ENCODE measurements at places on chromosomes 1 and 21.

DNA sequence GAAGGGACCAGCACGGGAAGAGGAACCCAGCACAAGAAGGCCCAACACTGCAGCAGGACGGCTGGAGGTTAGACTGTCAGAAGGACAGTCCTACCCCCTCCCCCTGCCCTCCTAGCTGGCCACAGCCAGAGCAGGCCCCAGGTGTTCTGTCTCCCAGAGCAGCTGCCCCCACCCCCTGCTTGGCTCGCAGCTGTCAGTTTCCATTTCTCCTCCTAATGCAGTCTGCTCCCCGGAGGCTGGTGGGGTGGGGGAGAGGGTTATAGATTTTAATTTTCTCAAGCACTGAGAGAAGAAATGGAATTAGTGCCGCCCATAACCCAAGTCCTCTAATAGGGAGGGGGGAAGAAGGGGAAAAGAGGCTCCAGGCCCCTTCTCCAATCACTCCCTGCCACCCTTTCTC, 13.0 kb upstream of the PEAR1 start:
- DNase-seq, result no peak

- DNase-seq, result no peak
These were observed 371.5 kb upstream of the VAMP3 start for GRCh38 chr1:7399514-7400125.

GRCh38 chr1:244839656-244840055, 4.2 kb downstream of the COX20 start:
- no peak for DNase-seq

GRCh38 chr1:78255846-78256245, 210.1 kb downstream of the GIPC2 start:
- DNase-seq, result no peak

DNA sequence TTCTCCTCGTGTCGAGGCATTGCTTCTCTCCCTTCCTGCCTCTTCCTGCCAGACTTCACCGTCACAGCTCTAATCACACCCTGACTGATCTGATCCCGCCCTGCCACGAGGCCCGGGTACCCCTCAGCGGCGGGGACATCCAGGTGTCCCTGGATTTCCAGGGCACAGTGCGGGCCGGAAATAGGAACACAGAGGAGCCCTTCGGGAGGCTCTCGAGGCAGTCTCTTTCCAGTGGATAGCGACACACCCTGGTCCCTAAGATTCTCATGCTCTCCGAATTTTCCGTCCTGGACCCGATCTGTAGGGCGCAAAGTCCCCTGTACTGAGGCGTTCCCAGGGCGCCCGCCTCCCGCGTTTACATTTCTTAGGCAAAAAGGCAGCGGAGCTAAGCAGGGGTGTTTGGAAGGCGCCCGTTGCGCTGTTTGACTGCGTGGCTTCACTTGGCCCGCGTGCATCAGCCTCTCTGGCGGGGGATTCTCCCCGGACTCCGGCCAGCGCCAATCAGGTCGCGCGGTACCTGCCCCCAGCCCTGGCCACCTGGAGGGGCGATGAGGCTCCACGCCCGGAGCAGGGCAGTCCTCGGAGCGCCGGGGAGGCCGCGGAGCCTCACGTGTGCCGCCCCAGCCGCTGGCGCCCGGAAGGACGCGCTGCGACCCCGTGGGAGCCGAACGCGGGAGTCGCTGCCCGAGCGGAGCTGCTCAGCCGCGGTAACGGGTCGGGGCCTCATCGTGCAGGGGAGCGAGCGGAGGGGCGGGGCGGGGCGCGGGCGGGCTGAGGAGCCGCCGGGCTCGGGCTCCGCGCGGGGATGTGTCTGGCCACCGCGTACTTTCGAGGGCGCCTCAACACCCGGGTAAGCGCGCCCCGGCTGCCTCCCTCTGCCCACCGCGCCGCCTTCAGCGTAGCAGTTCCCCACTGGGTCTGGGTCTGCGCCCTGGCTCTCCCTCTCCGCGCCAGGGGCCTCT, at the start of gene FAM163A:
TSS of gene FAM163A (plus strand) at position 575 of the 962 bp plus-strand sequence. CDS start 69,807 bp downstream, outside the sequence.
- peak; percentile 41 for DNase-seq

- no peak for DNase-seq
These were observed 18.8 kb upstream of the ACTRT2 start for GRCh38 chr1:3002349-3003038.

DNA sequence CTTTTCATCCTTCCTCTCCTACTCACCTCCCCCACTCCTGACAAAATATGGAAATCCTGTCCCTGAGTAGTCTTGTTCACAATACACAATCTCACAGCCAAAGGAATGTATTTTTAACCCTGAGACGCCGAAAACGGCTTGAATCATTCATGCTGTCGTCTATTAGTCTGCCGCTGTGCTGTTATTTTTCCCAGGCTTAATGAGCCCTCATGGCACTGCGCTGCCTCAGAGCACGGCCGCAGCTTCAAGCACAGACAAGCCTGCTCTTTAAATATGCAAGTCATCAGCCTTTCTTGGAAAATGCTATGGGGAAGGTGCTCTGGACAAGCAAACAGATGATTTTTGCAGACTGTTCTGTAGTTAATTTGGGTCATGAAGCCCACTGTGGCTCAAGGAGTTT, 302.7 kb downstream of the DISC1 start:
- DNase-seq, result no peak

DNA sequence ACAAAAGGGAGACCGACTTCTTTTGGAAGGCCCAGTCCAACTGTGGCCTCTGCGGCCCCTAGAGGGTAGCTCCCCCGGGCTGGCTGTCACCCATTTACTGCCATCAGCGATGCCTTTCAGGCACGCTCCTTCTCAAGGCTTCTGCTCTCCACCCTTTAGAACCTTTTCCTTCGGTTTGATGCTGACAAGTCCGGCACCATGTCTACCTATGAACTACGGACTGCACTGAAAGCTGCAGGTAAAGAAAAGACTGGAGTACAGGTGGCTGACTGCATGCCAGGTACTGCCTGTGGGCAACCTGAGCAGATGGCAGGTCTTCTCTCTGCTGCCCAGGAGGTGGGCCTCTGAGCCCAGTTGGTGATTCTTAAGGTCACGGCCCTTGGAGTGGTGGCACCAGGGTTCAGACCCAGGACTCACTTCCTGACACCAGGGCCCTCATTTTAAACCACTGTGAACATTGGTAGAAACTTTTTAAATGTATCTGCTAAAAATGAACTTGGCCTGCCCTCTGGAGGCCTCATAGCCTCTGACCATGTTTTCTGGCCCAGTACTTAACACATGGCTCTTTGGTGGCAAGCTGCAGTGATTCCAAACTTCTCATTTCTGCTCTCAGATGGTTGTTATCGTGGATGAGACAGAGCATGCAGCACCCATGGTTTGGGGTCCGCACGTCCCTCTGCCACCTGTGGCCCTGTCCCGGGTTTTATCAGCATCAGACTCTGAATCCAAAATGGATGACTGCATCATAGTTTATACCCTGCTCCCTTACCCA, 45.7 kb downstream of the CAPN9 start:
- DNase-seq, result no peak

GRCh38 chr1:217273866-217274265, 357.0 kb downstream of the GPATCH2 start:
- DNase-seq, result no peak

DNA sequence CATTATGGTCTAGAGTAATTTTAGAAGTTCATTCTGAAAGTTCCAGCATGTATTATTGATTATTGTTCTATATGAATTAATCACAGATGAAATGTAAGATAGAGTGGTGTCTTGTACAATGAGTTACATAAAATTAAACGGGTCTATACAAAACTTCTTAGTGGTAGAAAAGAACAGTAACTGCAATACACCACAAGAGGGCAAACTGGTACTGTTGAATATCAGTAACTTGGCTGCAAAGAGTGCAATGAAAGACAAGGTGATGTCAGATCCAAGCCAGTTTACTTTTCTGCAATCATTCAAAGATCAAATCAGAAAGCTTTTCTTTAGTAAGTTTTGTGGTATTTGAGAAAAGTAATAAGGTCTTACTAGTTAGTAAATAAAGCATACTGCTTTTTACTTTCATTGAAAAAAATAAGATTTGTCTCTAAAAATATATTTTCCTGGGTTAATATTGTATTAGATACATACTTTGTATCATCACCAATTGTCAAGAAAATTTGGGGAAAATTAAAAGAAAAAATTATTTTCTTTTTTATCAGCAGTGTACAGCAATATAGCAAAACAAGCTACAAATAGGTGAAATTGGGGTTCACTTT, 66.4 kb upstream of the BTG3 start:
- no peak for DNase-seq

- DNase-seq, result no peak
These were observed 7.6 kb downstream of the CLSTN1 start for GRCh38 chr1:9816199-9816598.

- no peak for DNase-seq
These were observed 21.1 kb downstream of the CLDN8 start for GRCh38 chr21:30194701-30195299.

DNA sequence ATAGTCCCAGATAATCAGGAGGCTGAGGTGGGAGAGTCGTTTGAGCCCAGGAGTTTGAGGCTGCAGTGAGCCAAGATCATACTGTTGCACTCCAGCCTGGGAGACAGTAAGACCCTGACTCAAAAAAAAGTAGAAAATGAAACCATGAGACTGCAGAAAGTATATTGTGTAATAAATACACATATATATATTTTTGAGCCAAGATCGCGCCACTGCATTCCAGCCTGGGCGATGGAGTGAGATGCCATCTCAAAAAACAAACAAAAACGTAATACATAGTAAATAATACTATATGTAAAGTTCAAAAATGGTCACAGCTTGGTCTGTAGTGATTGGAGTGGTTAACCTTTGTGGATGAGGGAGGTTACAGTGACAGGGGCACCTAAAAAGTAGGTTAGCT, 9.7 kb downstream of the BRDT start:
- DNase-seq, result no peak

- DNase-seq, result no peak
These were observed 724.5 kb downstream of the NCAM2 start for GRCh38 chr21:21722731-21723130.

DNA sequence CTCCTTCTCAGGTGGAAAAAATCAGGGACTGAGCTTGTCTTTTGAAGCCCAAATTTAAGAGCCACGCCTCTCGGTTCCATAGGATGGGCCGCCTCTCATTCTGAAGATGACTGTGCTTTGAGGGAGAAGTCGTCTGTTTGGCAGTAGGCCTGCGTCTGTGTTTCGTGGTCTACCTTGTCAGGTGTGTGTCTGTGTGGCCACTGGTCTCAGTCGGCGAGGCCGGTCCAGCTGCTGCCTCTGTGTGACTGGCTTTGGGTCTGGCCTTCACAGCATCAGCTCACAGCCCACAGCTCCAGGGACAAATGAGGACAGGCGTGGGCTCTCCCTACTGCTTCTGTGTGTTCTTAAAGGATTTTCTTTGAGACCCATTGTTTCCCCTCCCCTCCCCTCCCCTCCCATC, 50.3 kb downstream of the B3GALT5 start:
- DNase-seq, result no peak

DNA sequence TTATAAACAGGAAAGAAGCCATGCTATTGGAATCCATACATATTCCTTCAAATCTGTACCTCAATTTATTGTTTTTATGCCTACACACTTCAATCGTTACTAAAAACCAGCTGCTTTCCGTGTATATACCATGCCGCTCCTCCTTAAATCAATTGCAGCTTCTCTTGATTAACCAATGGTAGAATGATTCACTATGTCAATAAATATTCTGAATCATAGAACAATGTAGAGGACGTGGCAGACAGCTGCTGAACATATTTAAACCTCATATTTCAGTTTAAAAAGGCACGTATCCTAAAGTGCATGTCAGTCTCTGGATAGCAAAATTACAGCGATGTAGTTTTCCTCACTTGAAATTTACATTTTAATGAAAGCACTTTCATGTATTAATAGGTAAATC, 100.4 kb downstream of the MRPL39 start:
- no peak for DNase-seq

- peak; percentile 90 for DNase-seq
These were observed at the start of gene SNIP1 for GRCh38 chr1:37553927-37554808. Gene SNIP1 (minus strand): TSS chr1:37554293. CDS start chr1:37554229, 64 bp downstream.

- DNase-seq, result no peak
These were observed 5.2 kb upstream of the DENND2D start for GRCh38 chr1:111205714-111206050.

DNA sequence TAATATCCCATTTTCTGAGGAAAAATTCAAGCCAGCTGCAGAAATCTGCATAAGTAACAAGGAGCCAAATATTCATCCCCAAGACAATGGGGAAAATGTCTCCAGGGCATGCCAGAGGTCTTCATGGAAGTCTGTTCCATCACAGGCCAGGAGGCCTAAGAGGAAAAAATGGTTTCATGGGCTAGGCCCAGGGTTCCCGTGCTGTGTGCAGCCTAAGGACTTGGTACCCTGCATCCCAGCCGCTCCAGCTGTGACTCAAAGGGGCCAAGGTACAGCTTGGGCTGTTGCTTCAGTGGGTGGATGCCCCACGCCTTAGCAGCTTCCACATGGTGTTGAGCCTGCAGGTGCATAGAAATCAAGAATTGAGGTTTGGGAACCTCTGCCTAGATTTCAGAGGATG, 173.5 kb downstream of the LMX1A start:
- no peak for DNase-seq

DNA sequence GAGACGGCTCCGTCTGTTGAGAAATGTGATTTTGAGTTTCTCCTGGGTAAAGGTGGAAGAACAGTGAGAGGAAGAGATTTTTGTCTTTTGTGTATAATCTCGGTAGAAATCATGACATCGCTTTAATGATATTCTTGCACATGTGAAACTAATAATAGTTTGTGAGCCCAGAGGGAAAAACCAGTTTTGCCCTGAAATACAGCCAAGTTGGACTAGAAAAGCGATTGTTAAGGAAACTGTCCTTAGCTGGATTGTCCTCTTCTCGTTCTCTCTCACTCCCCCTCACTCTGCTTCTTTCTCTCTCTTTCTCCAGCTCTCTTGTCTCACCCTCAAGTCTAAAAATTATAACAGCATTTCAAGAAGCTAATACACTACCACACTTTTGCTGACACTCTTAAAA, 17.1 kb downstream of the KCNJ6 start:
- DNase-seq, result no peak

DNA sequence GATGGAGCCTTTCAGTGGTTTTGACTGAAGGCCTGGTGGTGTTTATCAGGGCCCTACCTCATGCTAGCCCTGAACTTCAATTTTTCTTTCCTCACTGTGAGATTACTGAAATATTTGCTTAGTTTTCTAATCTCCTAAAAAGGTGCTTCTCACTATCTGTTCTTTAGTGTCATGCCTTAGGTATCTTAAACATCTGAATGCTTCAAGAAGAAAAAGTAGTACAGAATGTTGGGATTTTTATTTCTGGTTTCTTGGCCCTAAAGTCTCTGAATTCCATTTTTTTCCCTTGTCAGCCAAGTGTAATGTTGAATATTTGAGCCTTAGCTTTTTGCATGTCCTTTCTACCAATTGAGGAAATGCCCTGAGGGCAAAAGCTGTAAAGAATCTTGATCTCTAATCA, 47.9 kb upstream of the PRKACB start:
- DNase-seq, result no peak

- DNase-seq, result no peak
These were observed 243.9 kb downstream of the FOXD2 start for GRCh38 chr1:47681735-47682134.
